ENCODE measurements at places on chromosomes 2 and 18.

GRCh38 chr2:201618744-201619662, 24.3 kb downstream of the TMEM237 start:
- no peak for DNase-seq

DNA sequence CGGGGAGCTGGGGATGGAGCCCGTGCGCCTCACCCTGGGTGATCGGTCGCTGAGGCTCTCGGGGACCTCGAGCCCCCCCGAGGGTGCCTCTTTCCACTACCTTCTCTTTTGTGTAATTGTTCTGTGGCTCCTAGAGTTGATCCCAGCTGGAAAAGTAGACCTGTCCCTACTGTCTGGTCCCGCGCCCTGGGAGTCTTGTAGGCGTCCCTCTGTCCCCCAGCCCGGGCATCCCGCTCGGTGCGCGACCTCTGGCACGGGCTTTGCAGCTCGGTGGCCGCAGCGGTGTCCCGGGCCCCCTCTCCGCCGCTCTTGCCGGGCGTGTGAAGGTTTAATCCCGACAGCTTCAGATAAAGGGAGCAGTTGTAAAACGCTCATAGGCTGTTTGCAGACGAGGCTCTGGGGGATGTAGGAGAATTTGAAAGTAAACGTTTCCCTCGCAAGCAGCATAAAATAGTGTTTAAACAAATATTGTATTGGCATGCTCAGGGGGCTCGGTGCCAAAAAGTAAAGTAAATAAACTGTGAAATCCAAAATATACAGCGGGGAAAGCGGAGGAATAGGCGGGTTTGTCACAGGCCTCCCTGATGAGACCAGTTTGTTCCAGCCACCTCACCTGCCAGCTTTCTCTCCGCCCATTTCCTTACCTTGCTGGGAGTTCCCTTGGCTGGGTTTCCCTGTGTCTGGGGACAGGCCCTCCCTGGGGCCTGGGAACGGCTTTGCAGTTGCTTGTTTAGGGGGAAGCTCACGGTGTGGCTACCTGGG, 1.9 kb downstream of the GLI2 start:
- no peak for DNase-seq

DNA sequence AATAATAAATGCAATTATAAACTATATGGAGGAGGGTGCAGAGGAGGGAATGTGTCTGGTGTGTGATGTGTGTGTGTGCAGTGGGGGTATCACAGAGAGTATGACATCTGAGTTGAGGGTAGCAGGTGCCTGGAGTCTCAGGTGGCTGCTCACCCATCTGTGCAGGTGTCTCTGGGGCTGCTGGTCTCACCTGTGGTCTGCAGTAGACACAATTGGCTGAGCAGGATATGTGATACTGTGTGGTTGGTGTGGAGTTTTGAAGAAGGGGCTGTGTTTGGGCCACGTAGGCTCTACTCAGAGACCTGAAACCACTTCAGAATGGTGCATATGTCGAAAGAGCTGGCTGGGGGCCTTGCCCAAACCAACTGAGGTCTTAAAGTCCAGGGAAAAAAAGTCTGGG, 17.0 kb downstream of the FABP1 start:
- DNase-seq, result no peak

DNA sequence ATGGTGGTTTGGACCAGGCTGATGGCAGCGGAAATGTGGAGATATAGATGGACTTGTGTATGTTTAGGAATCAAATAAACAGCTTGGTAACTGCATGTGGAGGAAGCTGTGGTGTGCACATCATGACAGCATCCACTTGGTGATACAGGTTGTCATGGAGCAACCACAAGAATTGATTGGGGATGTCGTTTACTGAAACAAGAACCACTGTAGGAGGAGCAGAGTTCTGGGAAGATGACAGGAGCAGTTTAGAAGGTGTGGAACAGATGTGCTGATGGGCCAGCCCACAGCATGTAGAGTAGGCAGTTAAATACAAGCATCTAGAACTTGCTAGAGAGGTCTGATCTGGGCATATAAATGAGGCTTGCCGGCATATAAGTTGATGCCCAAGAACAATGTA, 152.4 kb upstream of the SERPINE2 start:
- no peak for DNase-seq

DNA sequence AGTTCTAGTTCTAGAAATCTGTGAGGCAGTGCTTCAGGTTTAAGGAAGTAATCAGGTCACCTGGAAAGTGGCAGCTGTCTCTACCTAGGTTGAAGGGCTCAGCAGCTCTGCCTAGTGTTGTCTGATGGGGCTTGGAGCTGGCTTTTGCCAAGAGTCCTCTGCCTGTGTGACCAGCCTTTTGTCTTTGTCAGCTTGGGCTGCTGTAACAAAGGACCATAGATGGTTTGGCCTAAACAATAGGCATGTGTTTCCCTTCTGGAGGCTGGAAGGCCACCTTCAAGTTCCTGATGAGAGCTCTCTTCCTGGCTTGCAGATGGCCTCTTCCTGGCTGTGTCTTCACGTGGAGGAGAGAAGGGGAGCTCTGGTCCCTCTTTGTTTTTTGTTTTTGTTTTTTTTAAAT, 13.3 kb downstream of the UBE2F start:
- no peak for DNase-seq

DNA sequence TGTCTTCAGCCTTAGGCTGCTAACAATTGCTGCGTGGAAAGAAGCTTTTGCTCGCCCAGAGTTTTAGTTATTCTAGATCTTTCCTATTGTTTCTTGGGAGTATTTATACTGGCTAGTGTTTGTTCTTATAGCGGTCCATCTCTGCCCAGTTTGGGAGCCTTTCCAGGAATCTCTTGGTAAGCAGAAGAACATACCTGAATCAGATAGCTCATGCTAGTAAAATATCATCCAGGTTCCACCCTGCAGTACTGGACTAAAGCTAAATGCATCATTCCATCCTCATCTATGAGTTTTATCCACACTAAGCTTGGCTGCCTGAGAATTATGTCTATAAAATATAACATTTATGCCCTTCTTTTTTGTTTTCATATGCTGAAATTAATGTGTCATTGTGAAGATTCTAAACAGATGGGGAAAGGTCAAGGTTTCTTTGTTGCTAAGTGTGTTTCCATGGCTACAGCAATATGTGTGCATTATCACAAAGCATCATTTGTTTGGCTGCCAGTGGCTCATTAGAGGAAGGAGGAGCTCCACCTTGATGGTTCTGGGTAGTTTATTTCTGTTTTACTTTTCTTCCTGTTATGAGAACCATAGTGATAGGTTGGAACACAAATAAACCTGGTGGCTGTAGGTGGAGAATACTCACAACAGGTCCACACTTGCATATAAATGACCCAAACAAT, 182.8 kb downstream of the PIK3C3 start:
- no peak for DNase-seq

DNA sequence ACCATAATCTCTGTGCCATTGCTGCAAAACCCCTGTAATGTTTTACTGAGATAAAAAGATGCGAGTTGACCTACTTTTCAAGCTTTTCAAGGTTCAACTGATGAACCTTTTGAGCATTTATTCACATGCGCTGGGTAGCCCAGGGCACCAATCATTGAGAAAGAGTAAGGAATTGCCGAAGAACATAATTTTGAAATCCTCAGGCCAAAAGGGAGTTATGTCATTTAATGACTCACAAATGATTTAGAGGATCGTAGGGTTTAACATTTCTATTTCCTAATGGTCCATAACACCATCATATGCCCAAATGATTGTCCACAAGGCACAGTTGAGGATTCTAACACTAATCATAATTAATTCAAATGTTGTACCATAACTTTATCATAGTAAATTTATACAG, 20.2 kb upstream of the DLX1 start:
- DNase-seq, result no peak

Measured in stimulated activated CD4-positive, alpha-beta T cell treated with anti-CD3 and anti-CD28 coated beads, TNF-alpha, amount 100 ng/mL, for 48 hours (primary cell).